ENCODE measurements at places on chromosomes 2 and 18.

- DNase-seq, result no peak
Measured at GRCh38 chr2:157501026-157501425, 57.1 kb upstream of the CYTIP start.

DNA sequence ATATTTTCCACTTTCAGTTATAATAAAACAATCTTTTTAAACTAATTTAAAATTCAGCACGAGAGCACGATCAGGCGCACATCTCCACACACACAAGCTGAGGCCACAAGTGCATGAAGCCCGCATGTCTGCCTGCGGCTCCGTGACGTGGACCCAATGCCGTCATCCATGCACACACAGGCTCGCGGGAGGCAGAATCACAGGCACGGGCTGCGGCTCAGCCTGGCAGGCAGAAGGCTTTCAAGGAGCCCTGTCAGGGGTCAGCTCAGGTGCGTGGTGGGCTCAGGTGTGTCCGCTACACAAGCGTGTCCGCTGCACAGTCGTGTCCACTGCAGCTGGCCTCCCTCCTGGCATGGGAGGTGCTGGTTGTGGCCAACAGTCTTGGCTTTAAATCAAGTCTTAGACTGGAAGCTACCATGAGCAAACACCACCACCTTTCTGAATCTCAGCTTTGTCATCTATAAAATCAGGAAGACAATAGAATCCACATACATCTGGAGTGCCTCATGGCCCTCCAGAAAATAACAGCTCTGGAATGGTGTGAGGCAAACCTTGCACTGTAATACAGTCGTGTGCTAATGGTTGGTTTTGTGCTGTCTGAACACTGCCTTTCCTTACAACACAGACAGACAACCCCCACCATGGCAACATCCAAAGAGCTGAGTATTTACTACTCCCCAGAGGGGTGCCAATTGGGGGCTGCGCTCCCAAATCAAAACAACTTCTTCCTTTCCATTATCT lies 210.1 kb downstream of the NDUFA10 start:
- no peak for DNase-seq

- no peak for DNase-seq
Measured at GRCh38 chr18:7158216-7158615, 40.6 kb upstream of the LAMA1 start.

GRCh38 chr2:101720732-101721131 lies 23.2 kb downstream of the MAP4K4 start:
- no peak for DNase-seq

DNA sequence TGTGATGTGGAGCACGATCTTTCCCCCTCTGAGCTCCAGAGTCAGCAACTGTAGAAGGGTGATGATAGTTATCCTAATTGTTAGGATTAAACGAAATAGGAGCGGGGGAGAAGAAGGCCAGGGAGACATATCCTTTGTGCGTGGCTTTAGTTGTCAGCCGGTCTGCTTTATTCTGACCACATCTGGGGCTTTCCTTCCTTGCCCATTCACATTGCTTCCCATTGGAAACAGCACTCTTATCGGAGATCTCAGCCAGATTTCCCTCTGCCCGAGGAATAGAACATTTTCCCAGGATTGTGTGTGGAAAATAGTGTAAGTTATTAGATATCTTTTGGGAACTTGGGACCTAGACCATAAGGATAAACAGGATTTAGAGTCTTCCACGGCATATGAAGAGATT lies 1.5 kb downstream of the RALB start:
- no peak for DNase-seq

- no peak for DNase-seq
Measured at GRCh38 chr18:77068321-77069312, 64.0 kb downstream of the MBP start.

DNA sequence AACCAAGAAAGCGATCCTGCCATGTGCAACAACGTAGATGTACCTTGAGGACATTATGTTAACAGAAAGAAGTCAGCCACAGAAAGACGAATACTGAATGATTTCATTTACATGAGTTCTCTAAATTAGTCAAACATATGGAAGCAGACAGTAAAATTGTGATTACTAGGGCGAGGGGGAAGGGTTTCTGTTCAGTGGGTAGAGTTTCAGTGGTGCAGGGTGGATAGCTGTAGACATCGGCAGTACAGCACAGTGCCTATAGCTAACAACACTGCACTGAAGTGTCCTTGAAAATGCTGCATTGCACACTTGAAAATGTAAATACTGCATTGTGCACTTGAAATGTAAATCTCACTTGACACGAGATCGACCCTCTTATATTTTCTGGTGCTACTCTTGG lies 275.3 kb downstream of the GALR1 start:
- DNase-seq, result no peak

DNA sequence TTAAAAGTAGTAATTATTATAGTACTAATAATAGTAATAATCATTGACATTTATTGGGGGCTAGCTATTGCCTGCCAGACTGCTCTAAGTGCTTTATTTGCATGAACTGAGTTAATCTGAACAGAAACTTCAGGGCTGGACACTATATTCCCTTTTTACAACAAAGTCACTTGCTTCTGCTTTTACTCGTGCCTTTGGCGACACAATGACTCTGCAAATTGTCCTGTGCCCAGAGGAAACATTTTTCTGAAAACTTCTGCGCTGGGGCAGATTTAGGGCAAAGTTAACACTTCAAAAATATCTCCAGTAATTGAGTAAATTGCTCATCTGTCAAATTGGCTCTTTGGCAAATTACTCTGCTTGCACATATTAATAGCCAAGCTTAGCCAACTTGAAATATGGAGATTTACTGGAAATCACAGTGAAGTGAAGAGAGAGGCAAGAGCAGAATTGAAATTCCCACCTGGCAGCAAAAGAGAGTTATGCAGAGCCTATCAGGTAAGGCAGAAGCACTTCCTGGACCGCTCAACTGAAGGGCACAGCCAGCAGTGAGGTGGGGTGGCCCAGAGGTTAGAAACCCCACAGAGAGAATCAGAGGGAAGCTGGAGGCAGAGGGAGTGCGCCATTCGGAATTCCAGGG lies 36.3 kb downstream of the BMP10 start:
- DNase-seq, result no peak

DNA sequence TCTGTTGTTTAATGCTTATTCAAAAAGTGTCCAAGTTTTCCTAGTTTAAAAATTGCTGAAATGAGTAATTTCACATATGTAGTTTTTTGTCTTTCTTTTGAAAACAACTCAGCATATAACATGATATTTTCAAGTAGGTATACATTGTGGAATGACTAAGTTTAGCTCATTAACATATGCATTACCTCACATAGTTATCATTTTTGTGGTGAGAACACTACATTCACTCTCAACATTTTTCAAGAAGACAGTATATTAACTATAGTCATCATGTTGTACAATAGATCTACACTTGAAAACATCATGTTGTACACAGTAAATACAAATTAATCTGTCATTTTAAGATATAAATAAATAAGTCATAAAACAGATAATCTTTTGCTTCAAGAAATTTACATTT lies 340.0 kb downstream of the CCDC85A start:
- DNase-seq, result no peak

GRCh38 chr2:48946449-48947048 lies 191.0 kb upstream of the LHCGR start:
- DNase-seq, result no peak

GRCh38 chr2:125427721-125428315 lies 1228.1 kb upstream of the GYPC start:
- DNase-seq, result no peak

- no peak for DNase-seq
Measured at GRCh38 chr2:161124201-161124600, 36.0 kb upstream of the TANK start.

- DNase-seq, result no peak
Measured at GRCh38 chr18:75124551-75124950, 84.4 kb downstream of the PTGR3 start.

DNA sequence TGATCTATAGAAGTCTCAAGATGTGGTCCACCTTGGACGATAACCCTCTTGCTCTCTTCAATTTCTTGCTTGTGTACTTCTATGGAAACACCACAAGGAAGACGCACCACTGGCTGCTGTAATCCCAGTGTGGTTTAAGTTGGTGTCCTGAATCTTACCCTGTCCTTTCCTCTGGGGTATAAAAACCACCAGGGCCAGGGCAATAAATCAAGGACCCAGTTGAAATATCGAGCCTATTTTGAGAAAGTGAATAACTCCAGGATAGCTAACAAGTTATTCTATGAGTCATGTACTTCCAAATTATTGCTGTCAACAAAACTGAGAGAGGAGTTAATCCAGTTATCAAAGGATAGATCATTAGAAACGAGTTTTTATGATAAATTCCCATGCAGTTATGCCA lies 137.0 kb downstream of the RND3 start:
- DNase-seq, result no peak

DNA sequence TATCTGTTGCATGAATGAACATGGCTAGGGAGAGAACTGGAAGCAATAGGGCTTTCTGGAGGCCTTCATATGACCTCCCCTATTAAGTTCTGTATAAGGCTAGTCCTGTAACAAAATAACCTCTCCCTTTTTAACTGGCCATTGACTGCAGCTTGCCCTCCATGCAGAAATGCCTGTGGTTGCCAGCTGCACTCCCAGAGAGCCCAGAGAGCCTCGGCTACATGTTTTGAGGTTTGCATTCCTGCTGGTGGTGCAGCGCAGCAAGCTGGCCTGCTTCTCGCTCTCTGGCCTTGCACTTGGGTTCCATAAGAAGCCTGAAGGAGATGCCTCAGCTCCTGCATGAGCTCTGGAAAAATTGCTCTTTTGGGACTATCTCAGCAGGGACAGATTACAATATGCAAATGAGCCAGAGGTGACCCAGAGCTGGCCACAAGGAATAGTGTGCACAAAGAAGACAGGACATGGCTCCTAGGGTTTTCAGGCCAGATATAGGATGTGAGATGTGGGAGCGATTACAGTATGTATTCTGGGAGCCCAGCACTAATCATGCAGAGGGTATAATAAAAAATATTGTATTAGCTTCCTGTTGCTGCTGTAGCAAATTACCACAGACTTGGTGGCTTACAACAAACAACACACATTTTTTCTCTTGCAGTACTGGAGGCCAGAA lies 186.7 kb downstream of the INSIG2 start:
- DNase-seq, result no peak

- DNase-seq, result peak; percentile 24
Measured at GRCh38 chr18:37294951-37295350, 270.6 kb downstream of the CELF4 start.

- no peak for DNase-seq
Measured at GRCh38 chr2:63060472-63060991, 9.9 kb downstream of the OTX1 start.

- DNase-seq, result no peak
Measured at GRCh38 chr18:79790996-79791972, 6.5 kb upstream of the KCNG2 start.

GRCh38 chr2:105969552-105969951 lies 224.5 kb downstream of the UXS1 start:
- no peak for DNase-seq

- no peak for DNase-seq
Measured at GRCh38 chr2:107414376-107414775, 412.3 kb upstream of the RGPD4 start.

GRCh38 chr2:119544075-119544938 lies at the start of gene CFAP221:
TSS of gene CFAP221 (plus strand) at chr2:119544449. CDS start at chr2:119546132, 1,683 bp downstream.
- peak; percentile 63 for DNase-seq

DNA sequence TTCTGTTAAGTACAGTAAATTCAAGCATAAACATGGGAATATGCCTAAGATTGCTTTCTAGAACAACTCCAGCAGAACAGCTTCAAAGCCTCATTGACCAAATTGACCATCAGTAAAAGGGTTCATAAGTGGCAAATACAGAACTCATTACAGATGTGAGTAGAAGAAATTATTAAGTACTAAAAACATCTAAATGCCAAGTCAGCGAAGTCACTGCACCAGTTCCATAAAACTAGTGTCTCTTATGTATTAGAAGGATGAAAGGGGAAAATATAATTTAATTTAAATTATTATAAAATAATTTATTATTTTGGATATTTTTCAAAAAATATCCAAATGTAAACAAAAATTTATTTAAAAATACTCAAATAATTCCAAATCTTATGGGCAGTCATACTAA lies 553.2 kb downstream of the ERBB4 start:
- DNase-seq, result no peak

DNA sequence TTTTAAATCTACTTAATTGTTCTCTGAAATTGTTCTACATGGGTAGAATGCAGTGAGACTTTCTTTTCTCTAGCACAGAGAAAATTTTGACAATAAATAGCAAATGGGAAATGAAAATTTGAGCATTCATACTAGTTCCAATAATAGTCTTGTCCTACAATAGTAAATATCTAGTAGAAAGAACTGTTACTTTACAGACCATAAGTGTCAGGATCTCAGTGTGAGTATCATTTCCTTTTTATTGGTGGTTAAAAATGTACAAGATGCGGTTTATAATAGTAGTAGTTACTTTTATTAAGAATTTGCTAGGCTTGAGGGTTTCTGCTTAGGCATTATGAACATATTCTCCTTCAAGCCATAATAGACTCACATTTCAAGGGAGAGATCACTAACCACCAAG lies 43.2 kb downstream of the KCNE4 start:
- no peak for DNase-seq
